ENCODE measurements at places on chromosomes 1 and 21. TPM values are rescaled to one million over a fixed set of nuclear protein-coding genes. Genes with fewer than 3 reads are reported as not detected.

DRAXIN gene
- total RNA-seq = 0.53 TPM

TNNI3K gene
- 0.70 TPM for total RNA-seq

DNA sequence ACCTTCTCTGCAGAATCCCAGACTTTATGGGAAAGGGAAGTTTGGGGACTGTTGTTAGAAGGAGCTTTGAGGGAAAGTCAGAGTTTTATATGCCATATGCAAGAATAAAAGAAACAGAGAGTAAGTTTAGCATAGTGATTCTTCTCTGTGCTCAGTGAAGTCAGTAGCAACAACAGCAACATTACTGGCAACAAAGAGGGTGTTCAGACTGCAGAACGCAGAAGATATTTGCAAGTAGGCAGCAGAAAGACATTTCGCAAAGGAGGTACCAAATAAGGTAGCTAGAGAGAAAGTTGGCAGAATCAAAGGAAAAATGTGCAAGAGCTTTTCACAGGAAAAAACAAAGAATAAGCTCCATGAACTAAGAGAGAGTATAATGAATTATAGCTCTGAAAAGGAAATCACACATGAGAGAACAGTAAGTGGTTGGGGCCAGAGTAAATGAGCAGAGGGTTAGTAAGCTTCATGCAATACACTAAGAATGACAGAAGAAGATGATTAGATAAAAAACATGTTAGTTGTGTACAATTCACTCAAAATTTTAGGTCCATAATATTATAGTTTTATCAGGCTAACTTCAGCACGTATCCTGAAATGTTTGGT, 98.1 kb downstream of the NEGR1 start:
- no peak for DNase-seq

DNA sequence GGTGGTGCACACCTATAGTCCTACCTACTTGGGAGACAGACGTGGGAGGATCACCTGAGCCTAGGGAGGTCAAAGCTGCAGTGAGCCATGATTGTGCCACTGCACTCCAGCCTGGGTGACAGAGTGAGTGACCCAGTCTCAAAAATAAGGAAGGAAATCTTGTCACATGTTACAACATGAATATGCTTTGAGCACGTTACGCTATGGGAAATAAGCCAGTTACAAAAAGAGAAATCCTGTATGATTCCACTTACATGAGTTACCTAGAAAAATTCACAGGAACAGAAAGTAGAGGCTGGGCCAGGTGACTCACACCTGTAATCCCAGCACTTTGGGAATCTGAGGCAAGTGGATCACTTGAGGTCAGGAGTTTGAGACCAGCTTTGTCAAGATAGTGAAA, 6.7 kb upstream of the PADI6 start:
- no peak for DNase-seq

DNA sequence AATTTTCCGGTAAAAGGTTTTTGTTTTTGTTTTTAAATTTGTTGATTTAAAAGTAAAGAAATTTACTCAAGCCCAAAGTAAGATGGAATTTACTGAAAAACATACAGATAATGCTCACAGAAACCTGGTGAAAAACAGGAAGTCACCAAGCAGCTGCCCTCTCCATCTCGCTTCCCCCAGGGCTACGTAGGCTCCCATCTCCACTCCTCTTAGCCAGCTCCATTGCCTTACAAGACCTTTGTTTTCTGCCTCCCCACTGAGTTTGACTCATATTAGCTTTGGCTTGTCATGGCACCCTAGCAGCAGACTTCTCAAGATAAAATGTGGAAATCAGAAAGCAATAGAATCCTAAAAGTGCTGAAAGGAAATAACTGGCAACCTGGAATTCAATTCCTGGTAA, 57.9 kb downstream of the PHTF1 start:
- DNase-seq = no peak

Measured in myocyte (in vitro differentiated cells).